ENCODE measurements at places on chromosomes 7 and 10. TPM values are rescaled to one million over a fixed set of nuclear protein-coding genes. Genes with fewer than 3 reads are reported as not detected.

DNA sequence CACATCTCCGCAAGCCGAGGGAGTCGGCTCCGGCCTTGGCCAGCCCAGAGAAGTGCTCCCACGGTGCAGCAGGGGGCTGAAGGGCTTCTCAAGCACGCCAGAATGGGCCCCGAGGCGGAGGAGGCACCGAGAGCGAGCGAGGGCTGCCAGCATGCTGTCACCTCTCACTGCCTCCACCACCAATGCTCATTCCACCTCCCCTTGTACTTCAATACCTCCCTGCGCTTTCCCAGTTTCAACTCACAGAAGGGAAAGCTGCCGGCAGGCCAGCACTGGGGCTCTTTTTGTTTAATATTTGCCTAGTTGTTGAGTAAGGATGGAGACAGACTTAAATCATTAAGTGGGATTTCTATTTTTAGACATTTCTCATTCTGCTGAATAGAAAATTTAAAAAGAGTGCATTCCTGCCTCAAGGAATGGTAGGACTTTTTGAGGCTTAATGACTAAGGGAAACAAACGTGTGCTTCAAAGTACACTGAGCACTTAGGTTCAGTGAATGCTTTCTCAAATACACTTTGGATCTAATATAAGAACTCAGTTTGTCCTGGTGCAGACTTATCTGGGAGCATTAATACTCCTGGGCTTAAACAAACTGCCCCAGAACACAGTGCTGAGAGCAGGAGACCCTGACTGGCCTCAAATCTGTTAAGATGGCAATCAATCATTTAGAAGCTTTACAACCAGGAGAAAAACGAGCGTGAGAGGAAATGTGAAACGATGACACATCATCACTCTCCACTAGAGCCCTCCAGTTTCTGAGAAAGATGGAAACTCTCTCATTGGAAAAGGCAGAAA lies 131.2 kb downstream of the RALA start:
- no peak for DNase-seq

- DNase-seq = no peak
Observed at GRCh38 chr7:30853576-30853975, 58.1 kb upstream of the AQP1 start.

DNA sequence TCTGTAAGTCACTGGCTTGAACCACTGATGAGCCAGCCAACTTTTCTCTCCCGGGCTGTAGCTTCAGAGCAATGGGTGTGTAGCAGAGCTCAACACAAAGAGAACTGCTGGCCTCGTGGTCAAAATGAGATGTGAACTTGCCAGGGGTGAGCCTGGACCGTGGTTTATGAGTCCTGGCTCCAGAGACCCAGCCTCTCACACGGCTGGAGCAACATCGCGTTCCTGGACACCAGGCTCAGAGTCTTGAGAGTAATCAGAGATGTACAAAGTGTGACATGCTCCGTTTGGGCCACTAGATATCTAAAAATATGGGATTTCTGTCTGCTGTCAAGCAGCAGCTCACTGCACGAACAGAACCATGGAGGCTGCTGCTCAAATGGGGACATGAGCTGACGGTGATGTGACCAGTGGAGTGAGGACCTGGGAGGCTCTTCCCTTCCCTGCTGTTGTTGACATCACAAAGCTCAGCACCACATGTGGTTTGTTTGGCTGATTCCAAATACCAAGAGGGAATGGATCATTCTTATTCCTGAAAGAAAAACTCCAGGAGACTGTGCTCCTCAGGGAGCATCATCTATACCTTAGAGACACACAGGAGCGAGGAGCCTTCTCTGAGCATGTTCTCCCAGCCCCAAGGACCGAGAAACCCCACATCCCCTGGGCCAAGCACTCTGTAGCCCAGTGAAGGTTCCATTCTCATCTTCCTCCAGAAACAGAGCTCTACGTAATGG lies 9.2 kb upstream of the SVIL start:
- no peak for DNase-seq

GRCh38 chr7:4722960-4723630 lies 41.0 kb downstream of the FOXK1 start:
- no peak for DNase-seq

DNA sequence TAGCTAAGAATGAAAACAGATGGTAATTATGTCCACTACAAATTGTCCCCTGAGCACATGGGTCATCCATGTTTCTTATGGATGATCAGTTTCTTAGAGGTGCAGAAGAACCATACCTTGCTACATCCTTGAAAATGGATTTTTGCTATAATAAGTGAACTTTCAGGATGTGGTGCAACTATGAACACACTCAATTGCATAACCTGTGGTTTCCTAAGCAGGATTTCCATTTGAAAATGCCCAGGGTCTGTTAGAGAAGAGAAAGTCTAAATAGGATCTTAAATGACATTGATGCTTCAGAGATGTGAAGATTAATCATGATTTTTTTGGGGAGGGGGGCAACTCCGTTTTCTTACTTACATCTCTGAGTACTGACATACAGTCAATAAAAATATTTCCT lies 39.6 kb upstream of the CACNB2 start:
- no peak for DNase-seq

- DNase-seq = no peak
Observed at GRCh38 chr10:63576501-63576900, 55.3 kb downstream of the REEP3 start.

DNA sequence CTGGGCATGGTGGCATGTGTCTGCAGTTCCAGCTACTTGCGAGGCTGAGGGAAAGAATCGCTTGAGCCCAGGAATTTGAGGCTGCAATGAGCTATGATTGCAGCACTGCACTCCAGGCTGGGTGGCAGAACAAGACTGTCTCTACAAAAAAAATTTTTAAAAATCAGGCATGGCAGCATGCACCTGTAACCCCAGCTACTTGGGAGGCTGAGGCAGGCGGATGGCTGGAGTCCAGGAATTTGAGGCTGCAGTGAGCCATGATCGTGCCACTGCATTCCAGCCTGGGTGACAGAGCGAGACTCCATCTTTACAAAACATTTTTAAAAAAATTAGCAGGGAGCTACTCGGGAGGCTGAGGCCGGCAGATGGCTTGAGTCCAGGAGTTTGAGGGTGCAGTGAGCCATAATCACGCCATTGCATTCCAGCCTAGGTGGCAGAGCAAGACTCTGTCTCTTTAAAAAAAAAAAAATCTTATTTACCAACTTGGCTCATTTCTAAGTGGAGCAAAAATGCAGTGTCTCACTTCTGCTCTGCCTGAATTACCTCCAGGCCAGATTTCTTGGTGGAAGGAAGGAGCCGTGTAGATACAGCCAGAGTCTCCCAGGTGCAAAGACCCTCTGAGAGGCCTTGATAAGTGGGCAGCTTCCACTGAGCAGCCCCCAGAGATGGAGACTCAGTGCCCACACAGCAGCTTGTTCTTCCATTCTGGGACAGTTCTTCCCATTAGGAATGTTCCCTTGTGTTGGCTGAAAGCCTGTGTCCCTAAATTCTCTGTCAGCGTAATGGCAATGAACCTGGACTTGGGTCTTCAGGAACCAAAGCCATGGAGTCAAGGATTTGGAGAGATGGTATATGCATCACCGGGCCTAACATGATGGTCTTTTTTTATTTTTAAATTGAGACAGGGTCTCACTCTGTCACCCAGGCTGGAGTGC lies 30.0 kb downstream of the GTF2IRD1 start:
- peak; percentile 63 for DNase-seq

Gene FFAR4
- 0.25 TPM for total RNA-seq

DNA sequence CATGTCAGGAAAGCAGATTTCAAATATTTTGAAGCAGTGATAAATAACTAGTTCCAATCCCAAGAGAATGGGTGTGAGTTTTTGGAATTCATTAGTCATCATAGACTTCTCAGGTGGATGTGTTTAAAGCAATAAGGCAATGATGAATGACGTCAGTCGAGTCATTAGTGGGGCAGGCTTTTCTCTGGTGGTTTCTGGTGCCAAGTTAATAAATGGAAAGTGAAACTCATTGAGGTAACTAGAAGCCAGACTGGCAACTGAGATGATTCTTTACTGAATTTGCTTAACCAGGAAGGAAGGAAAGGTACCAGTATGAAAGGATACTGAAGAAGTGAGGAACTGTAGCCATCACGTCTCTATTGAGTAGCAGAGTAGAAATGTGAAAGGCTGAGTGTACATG lies 311.0 kb downstream of the GPAM start:
- DNase-seq = no peak

DNA sequence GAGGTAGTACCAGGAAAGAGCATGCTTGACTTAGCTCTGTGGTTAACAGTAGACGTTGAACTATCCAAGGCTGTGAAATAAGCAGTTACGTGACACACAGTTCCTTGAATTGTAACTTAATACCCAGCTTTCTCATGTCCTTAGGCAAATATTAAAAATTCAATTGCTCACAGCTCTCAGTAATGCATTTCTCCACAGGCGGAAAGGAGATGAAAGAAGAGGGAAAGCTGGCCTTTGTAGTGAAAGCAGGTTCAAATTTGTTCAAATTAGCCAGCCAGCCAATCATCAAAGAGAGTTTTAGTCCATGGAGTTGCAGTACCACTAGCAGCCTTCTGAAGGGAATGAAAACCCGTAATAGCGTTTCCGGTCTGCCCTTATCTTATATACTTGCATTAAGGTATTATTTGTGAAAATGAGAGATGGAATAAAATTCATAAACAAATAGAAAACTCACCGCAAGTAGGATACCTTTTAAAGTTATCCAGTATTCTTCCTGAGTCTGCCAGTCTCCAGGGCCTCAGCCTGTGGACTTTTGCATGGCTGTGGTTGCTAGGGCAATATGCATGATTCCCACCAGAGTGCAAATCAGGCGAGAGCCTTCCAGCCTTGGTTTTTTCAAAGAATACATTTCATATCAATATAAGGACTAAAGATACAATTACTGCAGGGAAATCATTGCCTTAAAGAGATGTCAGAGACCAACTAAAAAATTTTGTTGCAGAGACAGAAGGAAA lies 795.5 kb downstream of the TNS3 start:
- no peak for DNase-seq

Gene NPFFR1
- not detected for total RNA-seq

Gene RARRES2
- total RNA-seq = 852 TPM

Measured in left lobe of liver (tissue), 2 donors.